ENCODE measurements at places on chromosomes 16 and 17.

DNA sequence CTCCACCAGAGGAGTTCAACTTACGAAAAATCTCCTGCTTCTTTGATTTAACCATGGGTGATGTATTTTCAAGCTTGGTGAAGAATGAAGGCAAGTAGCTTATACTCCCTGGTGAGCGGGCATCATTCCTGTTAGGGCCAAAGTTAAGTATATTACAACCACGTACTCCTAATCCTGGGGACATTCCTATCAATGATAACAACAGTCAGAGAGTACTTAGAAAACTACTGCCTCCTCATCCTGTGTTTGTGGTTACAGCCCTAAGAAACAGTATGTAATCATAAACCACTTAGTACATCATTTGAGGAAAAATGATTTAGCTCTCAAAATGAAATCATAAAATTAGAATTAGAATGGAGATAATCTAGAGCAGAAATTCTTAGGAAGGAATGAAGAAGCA lies 47.3 kb downstream of the TTC19 start:
- no peak for DNase-seq

- DNase-seq = no peak
Observed at GRCh38 chr16:48433850-48434530, 48.8 kb upstream of the SIAH1 start.

DNA sequence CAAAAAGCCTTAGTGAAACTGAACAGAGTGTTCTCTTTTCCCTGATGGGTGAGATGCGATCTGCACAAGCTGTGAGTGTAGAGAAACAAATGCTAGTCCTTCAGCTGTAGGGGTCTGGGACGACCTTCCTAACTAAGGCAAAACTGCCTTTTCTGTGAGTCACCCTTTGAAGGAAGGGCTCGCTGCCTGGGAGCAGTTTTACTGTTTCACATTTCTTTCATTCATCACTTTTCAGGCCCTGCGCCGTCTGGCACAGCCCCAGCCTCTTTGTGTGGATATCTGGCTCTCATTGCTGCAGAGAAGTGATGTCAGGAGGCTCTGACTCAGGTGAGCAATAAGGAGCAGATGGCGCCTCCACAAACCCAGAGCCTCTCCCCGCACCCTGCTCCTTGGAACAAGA lies 57.4 kb downstream of the HS3ST3A1 start:
- DNase-seq = no peak

DNA sequence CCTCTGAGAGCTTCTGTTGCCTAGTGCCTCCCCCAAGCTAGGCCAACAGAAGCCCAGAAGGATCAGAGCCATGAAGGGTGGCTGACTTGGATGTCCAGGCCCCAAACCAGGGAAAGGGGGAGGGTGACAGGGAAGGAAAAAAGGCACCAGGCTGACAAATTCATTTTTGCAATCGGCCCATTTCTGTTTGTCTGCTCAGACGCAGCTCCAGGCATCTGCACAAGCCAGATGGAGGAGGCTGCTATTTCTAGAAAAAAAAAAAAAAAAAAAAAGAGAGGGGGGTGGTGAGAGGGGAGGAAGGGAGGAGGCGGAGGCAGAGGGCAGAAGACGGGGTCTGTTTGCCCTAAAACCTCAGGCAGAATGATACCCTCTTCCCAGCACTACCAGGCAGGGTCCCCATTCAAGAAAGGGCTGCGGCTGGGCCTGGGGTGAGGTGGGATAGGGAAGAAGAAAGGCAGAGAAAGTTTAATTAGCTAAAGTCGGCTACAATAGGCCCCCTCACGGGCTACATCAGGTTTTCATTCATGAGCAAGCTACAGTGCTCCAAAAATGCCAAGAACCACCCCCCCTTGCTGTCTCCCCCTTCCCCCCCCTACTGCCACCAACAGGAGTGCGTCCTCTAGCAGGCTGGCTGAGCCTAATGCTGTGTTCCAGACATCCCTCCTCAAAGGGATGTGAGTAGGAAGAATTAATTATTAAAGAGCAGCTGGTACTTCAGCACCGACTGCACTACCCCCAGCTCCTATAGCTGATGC lies 2.4 kb downstream of the HDAC5 start:
- DNase-seq = no peak

GRCh38 chr16:57889960-57890751 lies 80.8 kb downstream of the CNGB1 start:
- DNase-seq = no peak

- DNase-seq = no peak
Observed at GRCh38 chr16:19735074-19735867, 17.2 kb downstream of the IQCK start.

GRCh38 chr17:8923762-8924161 lies 41.7 kb downstream of the PIK3R5 start:
- no peak for DNase-seq

GRCh38 chr17:3037259-3037658 lies 26.1 kb downstream of the OR1D5 start:
- no peak for DNase-seq

- no peak for DNase-seq
Observed at GRCh38 chr17:59257101-59257500, 36.8 kb downstream of the GDPD1 start.

- DNase-seq = no peak
Observed at GRCh38 chr17:57203040-57203439, 53.3 kb upstream of the MSI2 start.

- no peak for DNase-seq
Observed at GRCh38 chr16:85709766-85710585, 21.2 kb upstream of the GINS2 start.

- DNase-seq = no peak
Observed at GRCh38 chr16:26816266-26816665, 250.5 kb upstream of the C16orf82 start.

GRCh38 chr16:51431517-51432241 lies 280.6 kb upstream of the SALL1 start:
- no peak for DNase-seq

DNA sequence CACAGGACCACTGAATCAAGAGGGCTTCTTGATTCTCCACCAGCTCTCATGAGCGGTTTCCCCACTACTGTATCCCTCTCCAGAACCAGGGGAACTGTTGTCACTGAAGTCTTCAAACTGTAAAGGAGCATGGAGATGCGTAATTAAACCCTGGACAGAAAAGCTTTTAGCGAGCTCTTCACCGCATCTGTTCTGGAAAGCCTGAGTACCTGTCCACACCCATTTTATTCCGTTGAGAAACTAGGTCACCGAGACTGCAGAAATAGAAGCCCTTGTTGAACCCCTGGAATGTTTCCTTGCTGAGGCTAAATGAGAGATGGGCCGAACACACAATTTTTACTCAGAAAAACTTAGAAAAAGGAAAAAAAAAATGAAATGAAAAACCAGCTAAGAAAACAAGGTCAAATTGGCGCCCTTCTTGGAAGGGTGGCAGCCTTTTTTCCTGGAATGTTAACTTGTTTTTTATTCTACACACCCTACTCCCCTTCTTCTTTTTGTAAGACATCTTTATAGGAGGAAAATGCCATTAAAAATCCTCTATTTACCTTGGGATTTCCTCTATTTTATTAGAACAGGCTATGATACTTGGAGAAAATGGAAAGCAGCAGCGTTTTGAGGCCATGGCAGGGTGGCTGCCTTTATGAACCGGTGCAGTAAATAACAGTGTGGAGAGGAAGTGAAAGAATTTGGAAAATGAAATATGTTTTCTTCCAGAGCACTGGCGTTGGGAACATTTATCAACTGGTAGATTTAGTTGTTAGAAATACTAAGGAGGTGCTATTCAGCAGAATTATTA lies 52.6 kb upstream of the CRISPLD2 start:
- no peak for DNase-seq

- DNase-seq = peak; percentile 39
Observed at GRCh38 chr17:41547921-41548843, 20.1 kb upstream of the KRT19 start.

DNA sequence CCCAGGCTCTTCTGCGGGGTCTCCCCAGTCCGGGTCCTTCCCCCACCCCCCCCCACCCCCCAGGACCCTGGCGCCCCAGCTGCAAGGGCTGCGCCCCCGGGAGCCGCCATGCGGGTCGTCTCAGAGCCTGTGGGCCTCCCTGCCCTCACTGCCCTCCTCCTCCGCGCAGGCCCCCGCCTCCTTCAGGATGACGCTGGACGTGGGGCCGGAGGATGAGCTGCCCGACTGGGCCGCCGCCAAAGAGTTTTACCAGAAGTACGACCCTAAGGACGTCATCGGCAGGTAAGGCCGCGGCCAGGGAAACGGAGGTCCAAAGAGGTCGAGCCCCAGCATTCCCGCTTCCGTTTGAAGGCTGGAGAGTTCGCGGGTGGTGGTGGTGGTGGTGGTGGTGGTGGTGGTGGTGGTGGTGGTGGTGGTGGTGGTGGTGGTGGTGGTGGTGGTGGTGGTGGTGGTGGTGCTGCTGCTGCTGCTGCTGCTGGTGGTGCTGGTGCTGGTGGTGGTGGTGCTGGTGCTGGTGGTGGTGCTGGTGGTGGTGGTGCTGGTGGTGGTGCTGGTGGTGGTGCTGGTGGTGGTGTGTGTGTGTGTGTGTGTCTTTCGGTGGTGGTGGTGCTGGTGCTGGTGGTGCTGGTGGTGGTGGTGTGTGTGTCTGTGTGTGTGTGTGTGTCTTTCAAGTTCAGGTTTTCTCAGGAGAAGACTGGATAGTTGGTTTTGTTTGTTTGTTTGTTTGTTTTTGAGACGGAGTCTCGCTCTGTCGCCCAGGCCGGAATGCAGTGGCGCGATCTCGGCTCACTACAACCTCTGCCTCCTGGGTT lies 615 bp downstream of the PHKG2 start:
- DNase-seq = no peak

DNA sequence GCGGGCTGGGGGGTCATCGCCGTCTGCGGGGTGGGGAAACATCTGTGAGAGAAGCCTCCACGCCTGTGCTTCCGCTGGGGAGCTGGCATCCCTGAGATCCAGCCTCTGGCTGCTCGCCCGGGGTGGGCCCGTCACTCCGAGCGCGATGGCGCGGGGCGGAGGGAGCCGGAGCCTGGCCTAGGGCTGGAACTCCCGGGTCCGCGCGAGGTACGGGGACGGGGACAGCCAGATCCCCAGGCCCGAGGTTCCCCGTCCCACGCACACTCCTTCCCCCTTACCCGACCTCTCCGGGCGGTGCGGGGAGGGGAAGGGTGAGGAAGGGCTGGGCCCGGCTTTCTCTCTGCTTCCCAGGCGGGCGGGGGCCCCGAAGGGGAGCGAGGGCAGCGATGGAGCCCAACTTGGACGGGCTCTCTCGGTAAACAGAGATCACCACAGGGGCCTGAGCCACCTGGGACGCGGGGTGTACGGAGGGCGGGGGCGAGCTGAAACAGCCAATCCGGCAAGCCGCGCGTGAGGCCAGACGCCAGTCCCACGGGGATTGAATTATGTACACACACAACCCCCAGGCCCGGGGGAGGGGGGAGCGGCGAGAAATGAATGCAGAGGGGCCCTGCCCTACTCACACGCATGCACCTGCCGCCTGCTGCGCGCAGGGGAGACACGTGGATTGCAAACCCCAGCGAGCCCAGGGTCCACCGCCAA lies at the start of gene SLC16A11:
TSS of gene SLC16A11 (minus strand) at position 596 of the 702 bp plus-strand sequence. CDS start at position 17, 579 bp downstream.
- DNase-seq = no peak

- no peak for DNase-seq
Observed at GRCh38 chr16:9370061-9370491, 278.6 kb downstream of the HAPSTR1 start.

- DNase-seq = no peak
Observed at GRCh38 chr17:17613708-17614114, 22.2 kb upstream of the PEMT start.

GRCh38 chr17:47726796-47727703 lies 6.0 kb upstream of the TBX21 start:
- DNase-seq = no peak

- no peak for DNase-seq
Observed at GRCh38 chr16:21169249-21169981, 10.9 kb downstream of the LDAF1 start.

GRCh38 chr17:63279498-63280230 lies 166.4 kb downstream of the CYB561 start:
- no peak for DNase-seq

- no peak for DNase-seq
Observed at GRCh38 chr17:57911834-57912673, 43.2 kb downstream of the CUEDC1 start.

GRCh38 chr16:80063031-80063712 lies 462.6 kb upstream of the MAF start:
- no peak for DNase-seq

DNA sequence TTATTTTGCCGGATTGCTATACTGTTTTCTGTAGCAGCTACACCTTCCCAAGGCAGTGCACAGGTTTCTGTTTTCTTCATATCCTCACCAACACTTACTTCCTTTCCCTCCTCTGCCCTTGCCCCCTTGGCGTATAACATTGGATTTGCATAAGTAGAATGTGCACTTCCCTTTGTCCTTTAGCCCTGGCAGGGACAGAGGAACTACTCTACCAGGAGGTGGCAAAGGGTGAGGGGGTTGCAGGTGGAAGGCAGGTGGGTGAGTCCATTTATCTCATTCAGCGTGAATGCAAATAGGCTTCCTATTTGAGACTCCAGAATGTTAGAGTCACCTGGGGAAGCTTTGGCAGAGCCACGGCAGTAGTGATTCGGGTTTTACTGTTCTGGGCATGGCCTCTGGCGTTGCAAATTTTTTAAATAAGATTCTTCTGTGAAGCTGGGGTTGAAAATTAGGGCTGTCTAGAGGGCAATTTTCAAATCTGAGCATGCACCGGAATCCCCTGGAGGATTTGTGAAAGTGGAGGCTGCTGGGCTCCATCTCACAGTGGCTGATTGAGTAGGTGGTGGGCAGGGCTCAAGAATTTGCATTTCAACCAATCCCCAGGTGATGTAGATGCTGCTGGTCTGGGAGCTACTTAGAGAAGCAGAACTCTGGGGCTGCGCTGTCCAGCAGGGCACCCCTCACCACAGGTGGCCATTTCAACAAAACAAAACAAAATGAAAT lies 84.7 kb downstream of the PLCG2 start:
- DNase-seq = no peak

DNA sequence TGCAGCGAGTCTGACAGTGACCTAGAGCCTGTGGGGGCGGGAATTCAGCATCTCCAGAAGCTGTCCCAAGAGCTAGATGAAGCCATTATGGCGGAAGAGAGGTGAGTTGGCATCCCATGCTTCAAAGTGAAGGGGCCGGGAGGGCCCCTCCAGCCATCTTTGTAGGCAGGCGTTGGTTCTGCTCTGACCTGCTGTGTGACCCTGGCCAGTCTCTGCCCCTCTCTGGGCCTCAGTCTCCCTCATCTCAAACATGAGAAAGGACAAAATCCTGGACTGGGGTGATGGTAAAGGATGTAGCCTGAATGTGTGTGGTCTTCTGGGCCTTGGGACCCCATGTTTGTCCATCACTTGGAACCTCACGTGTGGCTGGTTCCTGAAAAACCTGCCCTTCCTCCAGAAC lies 5.1 kb downstream of the PIMREG start:
- DNase-seq = no peak

- DNase-seq = peak; percentile 12
Observed at GRCh38 chr17:51119415-51120356, 982 bp downstream of the SPAG9 start.
